ENCODE measurements at places on chromosomes 3 and 15.

DNA sequence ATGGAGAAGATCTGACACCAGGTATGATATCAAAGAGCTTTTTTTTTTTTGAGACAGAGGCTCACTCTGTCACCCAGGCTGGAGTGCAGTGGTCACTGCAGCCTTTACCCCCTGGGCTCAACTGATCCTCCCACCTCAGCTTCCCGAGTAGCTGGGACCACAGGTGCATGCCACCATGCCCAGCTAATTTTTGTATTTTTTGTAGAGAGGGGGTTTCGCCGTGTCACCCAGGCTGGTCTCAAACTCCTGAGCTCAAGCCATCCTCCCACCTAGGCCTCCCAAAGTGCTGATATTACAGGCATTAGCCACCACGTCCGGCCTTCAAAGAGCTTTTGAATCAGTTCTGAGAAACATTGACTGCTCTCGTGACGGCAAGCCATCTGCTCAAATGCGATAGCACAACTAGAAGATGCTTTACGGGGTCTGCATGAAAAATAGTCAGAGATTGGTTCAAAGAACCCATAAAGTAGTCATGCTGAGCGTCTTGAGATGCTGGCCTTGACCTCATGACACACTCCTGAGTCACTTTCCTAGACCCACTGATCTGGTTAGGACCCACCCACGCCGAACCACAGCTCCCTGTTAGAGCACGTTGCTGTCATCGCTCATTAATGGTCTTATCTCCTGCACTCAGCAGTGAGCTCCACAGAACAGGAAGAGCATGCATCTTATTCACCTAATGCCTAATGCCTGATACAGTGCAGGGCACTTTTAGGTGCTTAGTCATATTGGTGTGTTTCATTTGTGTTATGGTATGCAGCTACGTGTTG is 57.0 kb upstream of the NR2F2 start:
- no peak for DNase-seq

DNA sequence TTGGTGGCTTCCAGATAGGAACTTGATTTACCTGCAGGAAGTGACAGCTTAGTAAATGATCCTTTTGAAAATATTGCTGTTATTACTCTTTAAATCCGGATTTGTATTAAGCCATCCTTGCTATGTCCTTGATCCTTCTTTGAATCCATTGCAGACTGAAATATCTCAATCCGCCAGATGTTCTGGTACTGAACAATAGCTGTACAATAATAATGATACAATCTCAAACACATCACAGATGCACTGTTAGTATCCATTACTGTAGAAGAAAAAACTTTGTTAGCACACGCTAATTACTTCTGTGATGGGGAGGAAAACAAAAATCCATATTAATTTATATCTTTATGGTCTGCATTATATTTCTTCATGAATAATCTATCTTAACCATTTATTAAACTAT is 202.3 kb downstream of the CNTN4 start:
- no peak for DNase-seq

DNA sequence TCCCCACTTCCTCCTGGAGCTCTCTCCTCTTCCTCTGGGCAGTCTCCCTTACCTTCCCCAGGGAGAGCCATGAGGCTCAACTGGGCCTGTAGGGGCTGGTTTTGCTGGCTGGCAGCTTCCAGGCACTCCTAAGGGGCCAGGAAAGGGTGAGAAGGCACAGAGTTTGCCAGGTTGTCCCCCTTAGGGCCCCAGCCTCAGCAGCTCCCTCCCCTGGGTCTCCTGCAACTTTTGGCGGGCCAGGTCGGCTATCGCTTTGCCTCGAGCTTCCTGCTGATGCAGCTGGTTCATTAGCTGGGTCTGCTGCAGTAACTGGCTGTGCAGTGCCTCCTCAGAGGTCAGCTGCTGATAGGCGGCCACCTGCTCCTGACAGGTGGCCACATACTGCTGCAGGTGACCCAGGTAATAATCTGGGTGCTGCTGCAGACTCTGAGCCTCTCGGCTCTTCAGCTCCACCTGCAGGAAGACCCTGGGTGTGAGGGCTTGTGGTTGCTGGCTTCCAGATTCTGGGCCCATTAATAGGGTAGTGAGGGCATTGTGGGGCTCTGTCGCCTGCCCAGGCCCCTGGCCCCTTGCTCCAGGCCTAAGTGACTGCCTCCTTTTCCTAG is 29.7 kb upstream of the OR4F6 start:
- peak; percentile 29 for DNase-seq

DNA sequence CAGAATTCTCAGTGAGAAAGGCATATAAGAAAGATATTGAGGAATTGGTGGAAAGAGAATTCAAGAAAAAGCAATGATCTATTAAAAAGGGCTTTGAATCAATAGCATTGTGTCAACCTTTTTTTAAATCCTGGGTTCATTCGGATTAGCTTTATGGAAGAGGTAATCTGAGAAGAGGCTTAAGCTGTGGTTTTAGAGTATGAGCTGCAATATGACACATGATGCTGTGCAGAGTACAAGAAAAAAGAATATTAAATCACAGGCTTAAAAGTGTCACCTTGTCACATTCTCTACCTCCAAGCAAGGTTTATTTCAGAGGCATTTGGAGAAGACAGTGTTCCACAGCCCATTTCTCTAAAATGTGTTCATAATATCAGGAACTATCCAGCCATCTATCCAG is 128.9 kb downstream of the RTP4 start:
- no peak for DNase-seq

GRCh38 chr15:57732526-57733331 is 26.2 kb downstream of the POLR2M start:
- DNase-seq, result peak; percentile 69

GRCh38 chr3:105532251-105532650 is 165.5 kb downstream of the ALCAM start:
- DNase-seq, result no peak

- no peak for DNase-seq
Measured at GRCh38 chr3:73298243-73299183, 237.1 kb downstream of the EBLN2 start.

DNA sequence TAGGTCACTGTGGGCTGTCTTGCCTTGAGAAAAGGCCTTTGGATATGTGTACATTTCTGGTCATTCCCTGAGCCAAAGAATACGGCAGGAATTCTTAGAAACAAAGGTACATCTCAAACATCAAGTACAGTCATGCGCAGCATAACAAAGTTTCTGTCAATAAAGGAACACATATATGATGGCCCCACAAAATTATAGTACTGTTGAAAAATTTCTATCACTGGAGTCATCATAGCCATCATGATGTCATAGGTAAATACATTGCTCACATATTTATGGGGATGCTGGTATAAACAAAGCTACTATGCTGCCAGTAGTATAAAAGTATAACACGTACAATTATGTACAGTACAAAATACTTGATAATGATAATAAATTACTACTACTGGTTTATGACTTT is 38.9 kb upstream of the NECTIN3 start:
- no peak for DNase-seq
